ENCODE measurements at places on chromosomes 11 and 22.

DNA sequence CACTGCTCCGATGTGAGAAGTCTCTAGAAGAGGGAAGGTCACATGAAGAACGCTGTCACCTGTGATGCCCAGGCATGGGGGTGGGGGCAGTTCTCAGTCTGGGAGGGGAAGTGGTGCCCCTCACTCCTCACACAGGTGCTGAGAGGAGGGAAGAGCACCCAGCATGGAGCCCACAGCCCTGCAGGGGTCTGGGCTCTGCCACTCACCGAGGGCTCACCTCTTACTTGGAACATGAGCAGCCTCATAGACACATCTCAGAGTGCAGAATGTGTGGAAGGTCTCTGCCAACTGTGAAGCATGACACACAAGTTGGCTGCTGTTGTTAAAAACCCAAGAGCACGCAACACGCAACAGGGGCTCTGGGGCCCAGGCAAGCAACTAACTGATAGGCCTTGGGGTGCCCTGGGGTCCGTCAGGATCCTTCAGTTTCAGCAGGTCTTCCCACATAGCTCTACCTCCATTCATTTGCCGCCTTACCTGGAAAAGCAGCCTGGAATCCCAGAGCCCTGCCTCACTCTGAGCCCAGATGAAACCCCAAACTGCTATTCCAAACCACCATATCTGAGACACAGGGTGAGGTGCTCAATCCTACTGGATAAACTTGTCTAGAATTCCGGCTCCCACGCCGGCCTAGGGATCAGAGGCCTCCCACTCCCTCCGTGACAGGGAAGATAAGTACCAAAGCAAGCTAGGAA, 17.5 kb upstream of the TMPRSS4 start:
- DNase-seq: no peak

DNA sequence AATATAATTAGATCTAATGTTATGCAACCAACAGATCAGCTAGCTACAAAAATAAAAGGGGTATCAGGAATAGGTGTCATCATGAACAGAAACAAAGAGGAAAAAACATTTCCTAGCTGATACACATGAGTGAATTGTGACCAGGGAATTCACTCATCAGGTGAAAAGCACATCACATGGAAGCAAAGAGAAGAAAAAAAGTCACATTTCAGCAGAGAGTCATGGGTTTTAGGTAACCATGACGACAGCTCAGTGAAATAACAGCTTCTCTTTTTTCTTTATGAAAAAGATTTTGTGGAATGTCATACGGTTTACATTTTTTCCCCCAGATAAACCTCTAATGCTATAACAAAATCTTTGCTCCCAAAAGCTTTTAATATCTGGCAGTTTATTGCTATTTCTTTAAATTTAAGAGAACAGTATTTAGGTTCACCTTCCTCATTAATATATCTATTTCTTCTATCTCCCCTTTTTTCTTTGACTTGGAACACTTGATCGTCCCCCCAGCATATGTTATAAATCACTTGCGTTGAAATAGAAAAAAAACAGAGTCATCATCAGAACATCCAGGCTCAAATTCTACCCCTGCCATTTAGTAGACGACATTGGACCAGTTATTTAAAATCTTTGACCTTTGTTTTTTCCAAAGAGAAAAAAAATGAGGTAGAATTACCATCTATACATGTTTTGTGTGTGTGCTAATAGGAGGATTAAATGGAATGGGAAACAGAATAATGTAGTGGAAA, 5.3 kb downstream of the TYR start:
- DNase-seq: peak; percentile 15

DNA sequence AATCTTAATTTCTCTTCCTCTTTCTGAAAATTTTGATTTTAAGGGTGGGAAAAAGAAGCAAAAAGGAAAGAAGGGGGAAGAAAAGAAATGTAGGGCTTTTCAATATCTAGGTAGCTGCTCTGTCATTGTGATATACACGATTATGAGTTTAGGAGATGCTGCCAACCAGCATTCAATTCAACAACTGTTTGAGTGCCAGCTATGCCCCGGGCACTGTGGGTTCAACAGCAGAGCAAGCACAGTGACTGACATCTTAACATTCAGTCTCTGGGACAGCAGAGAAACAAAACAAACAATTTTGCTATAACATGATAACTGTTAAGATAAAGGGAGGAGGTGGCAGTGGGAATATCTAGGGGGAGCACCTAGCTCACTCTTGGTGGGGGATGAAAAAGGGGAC, 91.6 kb downstream of the DBX1 start:
- DNase-seq: no peak

GRCh38 chr11:6437993-6438392, 2.8 kb downstream of the HPX start:
- no peak for DNase-seq

GRCh38 chr11:32438866-32439489, 3.6 kb upstream of the WT1 start:
- DNase-seq: peak; percentile 36

GRCh38 chr22:28243539-28243938, 324.5 kb upstream of the PITPNB start:
- DNase-seq: no peak

- DNase-seq: no peak
Measured at GRCh38 chr22:49371325-49372110, 456.2 kb downstream of the BRD1 start.

DNA sequence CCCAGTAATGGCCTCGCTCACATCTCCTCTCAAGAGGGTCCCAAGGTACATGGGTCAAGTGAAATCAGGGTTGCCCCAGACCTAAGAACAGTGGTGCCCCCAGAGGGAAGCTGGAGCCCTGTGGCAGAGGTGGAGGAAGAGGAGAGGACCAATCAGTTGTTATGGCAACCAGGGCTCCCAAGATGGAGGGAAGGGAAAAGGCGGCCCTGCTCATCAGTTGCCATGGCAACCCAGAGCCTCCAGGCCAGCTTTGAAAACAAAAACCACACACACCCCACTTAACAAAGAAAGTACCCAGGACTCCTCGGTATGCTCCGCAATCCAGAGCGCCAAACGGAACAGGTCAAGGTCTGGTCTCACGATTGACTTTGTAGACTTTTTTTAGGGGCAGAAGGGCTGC, 53.5 kb upstream of the SLC35C1 start:
- no peak for DNase-seq

- DNase-seq: no peak
Measured at GRCh38 chr11:75439495-75440120, 6.6 kb upstream of the KLHL35 start.

GRCh38 chr11:81579339-81579738, 1154.3 kb downstream of the FAM181B start:
- no peak for DNase-seq

- peak; percentile 1 for DNase-seq
Measured at GRCh38 chr11:2264366-2265053, 5.9 kb downstream of the ASCL2 start.

- no peak for DNase-seq
Measured at GRCh38 chr11:109745996-109746625, 324.1 kb downstream of the C11orf87 start.

DNA sequence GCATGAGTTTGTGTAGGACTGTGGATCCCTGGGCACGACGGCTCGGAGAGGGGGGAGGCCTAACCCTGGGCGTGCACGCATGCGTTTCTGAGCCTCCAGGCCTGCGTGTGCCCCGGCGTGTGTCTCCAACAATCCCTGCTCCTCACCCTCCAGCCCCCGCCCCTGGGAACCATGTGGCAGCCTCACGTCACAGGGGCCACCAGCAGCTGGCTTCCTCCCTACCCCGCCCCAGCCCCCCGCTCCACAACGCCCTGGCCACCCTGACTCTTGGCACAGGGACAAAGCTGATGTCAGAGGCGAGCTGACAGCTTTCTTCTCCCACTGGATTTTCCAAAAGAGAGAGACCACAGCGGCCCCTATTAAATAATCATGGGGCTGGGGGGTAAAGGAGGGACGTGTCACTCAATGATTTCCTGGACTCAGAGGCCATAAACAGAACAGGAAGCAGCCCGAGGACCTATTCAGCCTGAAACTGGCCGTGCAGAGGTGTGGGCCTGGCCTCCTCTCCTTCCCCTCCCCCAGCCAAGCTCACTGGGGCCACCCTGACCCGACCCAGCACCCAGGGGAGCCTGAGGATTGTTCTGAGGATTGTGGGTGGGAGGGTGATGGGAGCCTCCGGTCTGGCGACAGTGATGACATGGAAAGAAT, 6.8 kb upstream of the LIF start:
- DNase-seq: no peak

DNA sequence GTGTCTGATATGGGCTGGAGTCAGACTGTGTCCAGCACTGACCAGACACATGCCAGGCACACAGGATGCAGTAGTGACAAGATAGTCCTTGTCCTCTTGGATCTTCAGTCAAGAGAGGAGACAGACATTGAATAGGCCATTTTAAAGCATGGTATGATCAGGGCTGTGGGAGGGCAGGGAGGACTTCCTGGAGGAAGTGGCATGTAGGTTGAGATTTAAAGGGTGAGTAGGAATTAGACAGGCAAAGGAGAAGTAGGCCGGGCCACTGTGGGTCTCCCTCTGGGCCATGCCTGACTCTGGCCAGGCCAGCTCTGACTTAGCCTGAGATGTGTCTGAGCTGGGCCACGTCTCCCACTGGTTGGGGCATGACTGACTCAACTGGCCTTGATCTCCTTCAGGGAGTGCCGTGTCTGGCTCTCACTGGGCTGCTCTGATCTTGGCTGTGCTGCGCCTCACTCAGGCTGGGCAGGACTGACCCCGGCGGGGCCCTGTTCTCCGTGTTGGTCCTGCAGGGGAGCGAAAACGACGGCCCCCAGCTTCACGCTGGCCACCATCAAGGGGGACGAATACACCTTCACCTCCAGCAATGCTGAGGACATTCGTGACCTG, 71.2 kb downstream of the MYO7A start:
- no peak for DNase-seq

DNA sequence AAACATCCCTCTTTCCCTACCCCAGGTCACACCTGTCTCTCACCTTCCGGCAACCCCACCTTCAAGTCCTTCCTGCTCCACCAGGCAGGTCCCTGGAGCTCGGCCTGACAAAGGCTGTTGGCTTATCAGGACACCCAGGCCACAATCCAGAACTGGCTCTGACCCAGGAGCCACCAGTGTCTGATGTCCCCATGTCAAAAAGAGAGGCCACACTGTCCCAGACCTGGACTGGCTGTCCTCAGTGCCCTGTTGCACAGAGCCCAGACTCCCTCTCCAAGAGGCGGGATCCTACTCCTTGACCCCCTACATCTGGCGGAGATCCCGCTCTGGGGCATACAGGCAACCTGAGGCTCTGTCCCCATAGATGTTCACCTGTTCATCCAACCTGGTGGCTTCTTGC, 116.0 kb downstream of the MN1 start:
- DNase-seq: no peak

- DNase-seq: no peak
Measured at GRCh38 chr11:112871909-112872500, 89.2 kb upstream of the NCAM1 start.

GRCh38 chr22:24938741-24939341, 7.7 kb downstream of the LHFPL7 start:
- DNase-seq: peak; percentile 76

DNA sequence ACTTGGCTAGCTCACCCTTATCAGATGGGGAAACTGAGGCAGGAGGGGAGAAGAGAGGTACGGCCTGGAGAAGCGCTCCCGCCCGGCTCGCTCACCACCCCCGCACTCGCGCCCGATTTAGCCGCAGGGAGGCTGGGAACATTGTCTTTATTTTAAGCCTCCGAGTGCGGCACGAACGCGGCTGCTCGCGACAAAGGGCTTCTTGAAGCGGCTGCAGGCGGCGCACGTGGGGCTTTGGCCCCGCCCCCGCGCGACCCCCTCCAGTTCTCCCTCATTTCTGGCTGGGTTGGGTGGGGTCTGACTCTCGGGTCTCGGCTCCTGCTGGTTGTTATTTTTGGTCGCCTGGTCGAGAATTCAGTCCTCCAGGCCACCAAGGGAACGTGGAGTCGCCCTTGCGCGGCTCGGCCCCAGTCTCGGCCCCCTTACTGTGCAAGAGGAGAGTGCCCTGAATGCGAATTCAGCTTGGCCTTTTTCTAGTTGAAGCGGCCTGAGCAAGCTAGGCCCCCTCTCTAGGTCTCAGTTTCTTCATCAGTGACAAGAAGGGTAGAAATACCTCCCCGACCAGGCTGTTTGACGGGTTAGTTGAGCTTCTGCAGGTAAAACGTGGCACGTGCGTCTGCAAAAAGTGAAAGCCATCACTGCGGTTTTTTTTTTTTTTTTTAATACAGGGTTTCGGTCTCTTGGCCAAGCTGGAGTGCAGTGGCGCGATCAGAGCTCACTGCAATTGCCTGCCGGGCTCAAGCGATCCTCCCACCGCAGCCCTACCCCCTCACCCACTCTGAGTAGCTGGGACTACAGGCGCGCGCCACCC, 2.6 kb upstream of the CHRM1 start:
- DNase-seq: no peak

- no peak for DNase-seq
Measured at GRCh38 chr22:30978304-30978962, 9.4 kb downstream of the TUG1 start.

- DNase-seq: peak; percentile 68
Measured at GRCh38 chr11:126711977-126712625, 288.5 kb downstream of the KIRREL3 start.

DNA sequence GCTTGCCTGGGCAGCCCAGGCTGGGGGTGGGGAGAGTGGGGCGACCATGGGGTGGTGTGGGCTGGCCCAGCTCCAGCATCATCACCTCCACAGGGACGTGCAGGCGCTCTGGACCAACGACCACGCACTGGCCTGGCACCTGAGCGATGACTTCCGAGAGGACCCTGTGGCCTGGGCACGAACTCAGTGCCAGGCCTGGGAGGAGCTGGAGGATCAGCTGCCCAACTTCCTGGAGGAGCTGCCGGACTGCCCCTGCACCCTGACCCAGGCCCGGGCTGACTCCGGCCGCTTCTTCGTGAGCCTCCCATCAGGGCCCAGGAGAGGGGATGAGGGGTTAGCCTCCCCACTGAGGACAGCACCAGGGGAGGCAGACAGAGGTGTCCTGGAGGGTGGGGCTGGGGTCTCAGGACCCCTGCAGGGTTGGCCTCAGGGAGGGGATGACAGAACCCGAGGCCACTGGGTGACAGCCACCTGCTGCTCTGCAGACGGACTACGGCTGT, 3.8 kb downstream of the SUSD2 start:
- DNase-seq: no peak

DNA sequence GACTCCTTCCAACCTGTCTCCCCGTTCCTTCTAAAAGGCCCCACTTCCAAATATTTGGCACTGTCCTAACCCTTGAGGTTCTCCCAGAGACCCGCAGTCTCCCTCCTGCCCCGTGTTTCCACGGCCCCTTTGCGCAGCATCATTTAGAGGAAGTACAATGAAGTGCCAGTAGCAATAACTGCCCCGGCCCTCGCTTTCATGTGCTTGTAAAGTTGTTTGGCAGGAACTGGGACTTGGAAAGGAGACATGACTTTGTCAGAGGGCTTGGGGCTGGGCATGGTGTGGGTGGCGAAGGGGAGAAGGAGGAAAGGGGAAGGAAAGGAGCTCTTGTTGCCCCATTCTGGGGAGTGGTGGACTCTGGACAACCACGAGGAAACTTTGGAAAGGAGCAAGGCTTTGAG, 2.6 kb downstream of the CD44 start:
- DNase-seq: no peak

DNA sequence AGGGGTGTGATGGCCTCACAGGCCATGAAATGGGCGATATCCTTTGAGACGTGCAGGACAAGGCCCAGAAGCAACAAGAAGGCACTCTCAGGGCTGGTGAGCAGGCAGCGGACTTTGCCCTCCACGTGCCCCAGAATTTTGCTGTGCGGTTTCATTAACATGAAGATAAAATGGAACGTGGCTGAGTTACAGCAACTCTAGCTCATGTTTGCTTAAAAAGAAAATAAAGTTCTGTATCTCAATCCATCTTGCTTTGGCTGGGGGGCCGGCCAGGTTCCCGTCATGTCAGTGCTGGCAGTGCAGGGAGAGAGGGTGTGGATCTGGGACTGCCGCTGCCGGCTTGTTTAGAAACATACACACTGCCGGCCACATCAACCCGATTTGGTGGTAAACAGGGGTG, 370.1 kb downstream of the OPCML start:
- no peak for DNase-seq

- DNase-seq: no peak
Measured at GRCh38 chr11:93668171-93668570, 6.7 kb downstream of the CEP295 start.

Measured in GM03348 (cell line).